ENCODE measurements at places on chromosomes 13 and 19.

DNA sequence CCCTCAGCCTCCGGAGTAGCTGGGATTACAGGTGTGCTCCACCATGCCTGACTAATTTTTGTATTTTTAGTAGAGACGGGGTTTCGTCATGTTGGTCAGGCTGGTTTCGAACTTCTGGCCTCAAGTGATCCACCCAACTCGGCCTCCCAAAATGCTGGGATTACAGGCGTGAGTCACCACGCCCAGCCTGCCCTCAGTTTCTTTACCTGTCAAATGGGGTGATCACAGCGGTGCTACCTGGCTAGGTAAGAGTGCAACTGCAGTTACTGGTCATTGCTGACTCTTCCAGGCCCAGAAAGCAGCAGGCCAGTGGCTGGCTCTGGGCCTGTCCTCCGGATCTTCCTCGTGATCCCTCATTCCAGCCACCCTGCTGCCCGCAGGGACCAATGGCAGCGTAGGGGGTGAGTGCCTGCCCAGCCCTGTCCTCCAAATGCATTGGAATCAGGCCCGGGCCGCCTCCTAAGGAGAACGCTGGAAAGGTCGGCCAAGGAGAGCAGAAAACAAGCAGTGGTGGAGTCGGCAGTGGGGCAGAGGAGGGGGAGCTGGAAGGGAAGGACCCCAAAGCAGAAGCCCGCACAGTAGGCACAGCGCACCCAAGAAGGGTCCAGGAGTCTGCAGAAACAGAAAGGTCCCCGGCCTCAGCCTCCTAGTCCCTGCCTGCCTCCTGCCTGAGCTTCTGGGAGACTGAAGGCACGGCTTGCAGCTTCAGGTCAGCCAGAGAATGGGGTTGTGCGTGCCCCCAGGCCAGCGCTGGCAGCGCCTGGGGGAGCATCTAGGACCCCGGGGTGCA is 1.8 kb upstream of the SLC27A1 start:
- DNase-seq = no peak

GRCh38 chr19:32303193-32303592 is 42.2 kb upstream of the ZNF507 start:
- no peak for DNase-seq

- DNase-seq = peak; percentile 74
Observed at GRCh38 chr19:3479177-3479833, 1.0 kb downstream of the SMIM24 start.

DNA sequence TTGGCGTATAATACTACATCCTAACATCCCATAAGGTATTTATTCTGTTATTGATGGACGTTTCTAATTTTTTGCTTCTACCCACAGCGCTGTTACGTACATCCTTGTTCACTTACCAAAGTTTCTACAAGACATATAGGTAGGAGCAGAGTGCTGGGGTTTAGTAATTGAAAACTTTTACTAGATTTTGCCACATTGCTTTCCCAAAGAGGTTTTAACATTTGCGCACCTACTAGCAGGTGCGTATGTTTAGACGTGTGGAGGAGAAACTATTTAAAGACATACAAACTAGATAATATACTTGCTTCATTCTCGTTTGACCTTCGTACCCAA is 559 bp upstream of the RPL21 start:
- no peak for DNase-seq

GRCh38 chr19:11586331-11586730 is 8.9 kb upstream of the ACP5 start:
- DNase-seq = no peak

DNA sequence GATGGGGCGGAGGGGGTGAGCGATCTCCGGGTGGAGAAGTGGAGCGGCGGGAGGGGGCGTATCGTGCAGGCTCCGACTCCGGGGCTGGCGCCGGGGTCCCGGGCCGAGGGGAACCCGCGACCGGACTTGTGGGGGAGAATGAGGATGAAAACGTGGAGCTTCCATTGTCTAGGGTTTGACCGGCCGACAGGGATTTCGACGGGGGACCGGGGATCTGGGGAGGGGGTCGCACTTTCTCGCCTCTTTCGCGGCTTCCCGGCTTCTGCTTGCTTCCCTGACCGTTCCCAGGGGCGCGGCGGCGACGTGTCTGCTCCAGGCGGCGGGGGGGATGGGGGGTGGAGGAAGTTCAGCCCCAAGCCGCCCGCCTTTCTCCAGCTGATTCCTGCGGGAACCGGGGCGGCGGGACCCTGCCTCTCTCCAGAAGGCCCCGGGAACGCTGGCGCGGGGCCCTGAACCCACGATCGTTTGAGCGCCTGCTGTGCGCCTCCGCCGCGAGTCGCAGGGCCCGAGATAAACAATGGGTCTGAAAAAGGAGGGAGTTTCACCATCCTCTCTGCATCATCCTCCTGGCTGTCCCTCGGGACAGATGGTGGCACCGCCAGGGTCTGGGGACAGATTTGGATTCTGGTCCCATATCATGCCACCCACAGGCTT is 790 bp downstream of the TPM4 start:
- DNase-seq = no peak

GRCh38 chr19:35796645-35797542 is 15.8 kb downstream of the PRODH2 start:
- DNase-seq = no peak

DNA sequence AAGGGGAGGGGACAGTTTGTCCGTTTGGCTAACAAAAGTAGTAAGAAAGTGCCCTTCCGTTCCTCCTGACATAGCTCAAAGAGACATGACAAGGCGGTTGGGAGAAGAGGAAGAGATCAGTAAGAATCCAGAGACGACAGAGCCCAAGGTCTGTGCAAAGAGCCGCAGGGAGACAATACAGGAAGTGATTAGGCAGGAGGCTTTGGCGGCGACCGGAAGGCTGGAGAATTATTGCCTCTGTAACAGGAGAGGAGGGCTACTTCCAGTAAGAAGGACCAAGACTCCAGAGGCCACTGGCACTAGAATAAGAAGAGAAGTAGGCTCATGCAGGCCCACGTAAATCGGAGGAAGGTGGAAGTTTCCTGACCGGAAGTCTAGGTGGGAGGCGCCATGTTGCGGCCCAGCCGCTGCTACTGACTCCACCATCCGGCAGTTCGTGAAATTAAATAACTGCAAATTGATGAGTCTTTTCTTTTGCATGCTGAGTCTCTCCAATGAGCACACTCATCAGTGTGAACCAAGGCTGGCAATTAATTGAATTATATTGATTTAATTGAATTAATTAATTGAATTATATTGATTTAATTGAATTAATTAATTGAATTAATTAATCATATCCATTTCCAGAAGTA is 9.9 kb downstream of the RFX2 start:
- DNase-seq = no peak

DNA sequence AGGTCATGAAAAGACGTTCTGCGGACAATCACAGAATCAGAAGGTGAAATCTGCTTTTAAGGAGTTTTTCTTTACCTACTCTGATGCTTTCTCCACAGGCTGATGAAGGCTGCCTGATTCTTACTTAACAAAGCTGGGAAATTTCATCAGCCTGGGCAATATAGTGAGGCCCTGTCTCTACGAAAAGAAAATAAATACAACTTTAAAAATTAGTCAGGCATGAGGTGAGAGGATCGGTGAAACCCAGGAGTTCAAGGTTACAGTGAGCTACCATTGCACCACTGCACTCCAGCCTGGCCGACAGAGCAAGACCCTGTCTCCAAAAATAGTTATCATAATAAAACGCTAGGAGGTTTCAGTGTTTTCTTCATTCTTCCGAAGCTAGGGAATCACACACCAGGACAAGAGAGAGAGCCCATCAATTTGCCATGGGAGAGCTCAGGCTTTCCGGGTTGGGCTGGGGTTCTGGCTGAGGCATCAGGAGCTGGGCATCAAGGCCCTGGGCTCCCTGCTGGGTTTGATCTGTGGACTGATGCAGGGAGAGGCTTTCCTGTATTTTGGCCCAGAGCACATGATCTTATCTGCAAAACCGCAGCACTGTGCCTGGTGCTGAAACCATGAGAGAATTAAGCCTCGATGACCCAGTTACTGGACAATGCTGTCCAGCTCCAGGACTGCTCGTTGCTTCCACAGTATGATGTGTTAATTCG is 25.1 kb upstream of the CEBPG start:
- DNase-seq = no peak

- no peak for DNase-seq
Observed at GRCh38 chr13:26708007-26708297, 52.6 kb downstream of the GPR12 start.

DNA sequence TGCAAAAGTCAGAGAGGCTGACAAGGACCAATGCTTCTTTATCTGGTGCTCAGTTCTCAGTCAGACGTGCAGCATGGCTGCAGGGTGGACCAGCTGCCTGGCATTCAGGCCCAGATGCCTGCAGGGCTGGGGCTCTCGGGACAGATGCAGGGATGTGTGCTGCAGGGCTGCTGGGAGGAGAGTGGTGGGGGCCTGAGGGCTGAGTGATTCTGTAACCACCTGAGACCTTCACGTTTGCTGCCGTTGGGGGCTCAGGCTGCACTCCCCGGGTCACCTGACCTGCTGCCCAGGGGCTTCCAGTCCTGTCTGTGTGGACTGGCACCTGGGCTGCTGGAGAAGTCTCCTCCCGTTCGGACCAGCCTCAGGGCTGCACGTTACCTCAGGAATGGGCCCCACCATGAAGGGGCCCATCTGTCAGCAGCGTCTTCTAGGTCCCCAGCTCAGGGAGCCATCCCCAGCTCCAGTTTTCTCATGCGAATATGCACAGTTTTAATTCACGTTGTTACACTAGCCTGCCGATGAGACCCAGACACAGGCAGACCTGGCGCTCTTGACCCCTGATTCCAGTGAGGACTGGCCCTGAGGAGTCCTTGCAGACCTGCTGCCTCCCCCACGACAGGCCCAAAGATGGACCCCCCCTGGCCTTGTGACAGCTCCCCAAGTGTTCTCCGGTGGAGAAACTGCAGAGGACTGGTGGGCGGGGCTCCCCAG is 16.9 kb downstream of the KCTD15 start:
- DNase-seq = no peak

Data from H9 (cell line).